NCI-H2227 treated with DMSO at 0.1 percent for 48 hours (cell line): ENCODE measurements at places on chromosomes 3 and 15.

- no peak for DNase-seq
Observed at GRCh38 chr15:78208887-78209645, 25.3 kb downstream of the ACSBG1 start.

GRCh38 chr3:98731720-98732285 lies 31.3 kb upstream of the ST3GAL6 start:
- DNase-seq: no peak

GRCh38 chr15:22887157-22887951 lies 48.9 kb downstream of the NIPA2 start:
- no peak for DNase-seq

DNA sequence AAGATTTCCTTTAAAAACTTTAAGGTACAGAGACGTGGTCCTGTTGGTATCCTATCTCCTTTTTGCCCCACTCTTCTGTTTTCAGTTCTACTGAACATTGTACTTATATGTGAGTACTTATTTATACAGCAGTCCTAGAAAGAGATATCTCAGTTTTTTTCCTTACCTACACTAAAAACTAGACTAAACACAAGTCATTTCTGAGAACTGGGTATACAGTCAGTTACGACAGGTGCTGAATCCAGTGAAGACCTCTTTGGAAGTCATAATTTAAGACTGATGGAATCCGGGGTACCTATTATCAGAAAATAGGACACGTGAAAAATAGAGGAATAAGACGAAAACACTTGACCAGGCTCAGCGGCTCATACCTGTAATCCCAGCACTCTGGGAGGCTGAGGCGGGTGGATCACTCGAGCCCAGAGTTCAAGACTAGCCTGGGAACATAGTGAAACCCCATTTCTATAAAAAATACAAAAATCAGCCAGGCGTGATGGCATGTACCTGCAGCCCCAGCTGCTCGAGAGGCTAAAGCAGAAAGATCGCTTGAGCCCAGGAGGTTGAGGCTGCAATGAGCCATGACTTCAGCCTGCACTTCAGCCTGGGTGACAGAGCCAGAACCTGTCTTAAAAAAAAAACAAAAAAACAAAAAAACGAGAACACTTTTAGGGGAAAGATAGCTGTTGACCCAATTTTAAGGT lies 76.3 kb downstream of the KLHL25 start:
- DNase-seq: no peak

- no peak for DNase-seq
Observed at GRCh38 chr3:78163379-78163778, 1123.5 kb downstream of the ROBO2 start.

DNA sequence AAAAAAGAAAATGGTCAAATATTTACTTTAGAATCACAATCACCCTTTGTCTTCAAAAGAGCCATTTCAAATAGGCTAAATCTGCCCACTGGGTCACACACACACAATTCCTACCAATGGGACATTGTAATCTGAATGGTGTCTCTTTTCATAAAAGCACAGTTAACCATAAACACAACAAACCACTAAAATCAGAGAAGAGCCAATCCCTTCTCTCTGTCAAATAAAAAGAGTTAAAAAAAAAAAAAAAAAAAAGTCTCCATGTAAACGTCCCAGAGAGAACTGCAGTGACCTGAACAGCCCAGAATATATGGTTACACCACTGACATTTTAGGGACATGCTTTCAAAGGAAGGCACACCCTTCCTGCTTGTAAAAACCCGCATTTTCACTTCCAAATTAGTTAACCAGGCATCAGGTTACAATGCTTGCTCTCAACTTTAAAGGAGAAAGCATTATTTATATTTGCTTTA lies 63.7 kb downstream of the PRICKLE2 start:
- DNase-seq: no peak

GRCh38 chr3:121981473-121981872 lies 40.6 kb downstream of the ILDR1 start:
- no peak for DNase-seq

- DNase-seq: no peak
Observed at GRCh38 chr15:31510057-31510456, 183.4 kb downstream of the KLF13 start.

DNA sequence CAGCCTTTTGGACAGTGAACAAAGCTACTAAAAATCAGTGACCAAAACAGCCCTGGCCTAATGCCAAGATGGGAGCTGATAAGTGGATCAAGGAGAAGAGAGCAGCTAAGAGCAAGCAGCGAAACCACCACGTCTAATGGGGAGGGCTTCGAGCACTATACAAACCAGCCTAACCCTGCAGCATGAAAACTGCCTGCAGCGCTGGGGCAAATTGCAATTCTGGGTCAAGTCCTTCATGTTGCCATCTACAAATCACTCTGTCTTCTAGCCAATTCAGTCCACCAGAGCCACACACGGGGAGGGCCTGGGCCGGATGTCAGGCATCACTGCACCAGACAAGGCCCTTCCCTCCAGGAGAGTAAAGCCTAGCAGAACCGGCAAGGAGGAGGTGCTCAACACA lies 30.5 kb upstream of the SPATA12 start:
- DNase-seq: peak; percentile 71

DNA sequence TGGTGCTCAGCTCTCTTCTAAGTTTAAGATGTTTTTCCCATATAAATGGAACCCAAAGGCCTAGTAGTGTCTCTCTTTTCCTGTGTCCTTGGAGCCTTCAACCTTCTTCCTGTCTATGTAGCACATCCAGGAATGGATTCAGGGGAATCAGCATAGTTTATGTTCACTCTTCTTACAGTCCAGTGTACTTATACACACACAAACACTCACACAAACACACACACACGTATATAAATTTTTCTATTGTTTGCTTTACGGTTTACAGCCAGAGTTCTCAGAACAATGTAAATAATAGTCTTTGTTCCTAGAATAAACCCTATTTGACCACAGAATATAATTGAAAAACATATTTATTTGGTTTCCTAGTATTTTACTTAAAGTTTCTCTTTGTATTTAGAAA lies 36.9 kb downstream of the STAC start:
- DNase-seq: no peak

DNA sequence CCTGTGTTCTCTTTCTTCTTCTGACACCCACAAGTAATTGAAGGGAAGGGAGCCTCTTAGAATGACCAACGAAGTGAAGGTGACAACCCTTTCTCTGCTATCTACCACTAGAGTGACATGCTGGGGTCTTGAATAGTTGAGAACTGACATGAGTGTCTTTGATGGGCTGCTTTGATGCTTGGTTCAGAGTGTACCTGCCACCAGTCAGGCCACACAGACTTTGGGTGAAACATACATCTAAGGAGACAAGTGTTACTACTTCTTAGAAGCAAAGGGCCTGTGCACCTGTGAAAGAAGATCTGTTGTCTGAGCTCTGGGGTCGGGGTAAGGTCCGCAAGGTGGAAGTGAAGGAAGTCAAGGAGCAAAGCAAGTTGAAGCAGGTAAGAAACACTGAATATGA lies 1040.7 kb upstream of the CFAP20DC start:
- DNase-seq: no peak

- no peak for DNase-seq
Observed at GRCh38 chr3:45477041-45477725, 88.8 kb downstream of the LARS2 start.

- DNase-seq: no peak
Observed at GRCh38 chr3:109743981-109744380, 406.6 kb upstream of the DPPA4 start.

- no peak for DNase-seq
Observed at GRCh38 chr3:79846148-79846933, 78.5 kb upstream of the ROBO1 start.

DNA sequence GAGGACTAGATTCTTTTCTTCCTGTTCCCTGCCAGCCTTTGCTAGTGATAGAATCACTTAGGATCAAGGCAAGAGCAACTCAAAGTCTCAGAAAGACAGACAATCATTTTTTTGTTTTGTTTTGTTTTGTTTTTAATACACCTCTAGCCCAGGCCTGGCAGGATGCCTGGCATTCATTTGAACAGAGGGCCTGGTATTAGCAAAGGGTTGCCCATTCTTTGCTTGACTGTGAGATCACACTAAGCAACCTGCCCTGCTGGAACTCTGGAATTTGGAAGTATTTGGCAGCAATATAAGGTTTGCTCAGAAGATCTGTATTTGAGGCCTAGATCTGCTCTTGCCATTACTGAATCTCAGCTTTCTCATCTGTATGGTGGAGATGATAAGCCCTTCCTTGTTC lies 21.8 kb upstream of the ATP13A5 start:
- DNase-seq: no peak

DNA sequence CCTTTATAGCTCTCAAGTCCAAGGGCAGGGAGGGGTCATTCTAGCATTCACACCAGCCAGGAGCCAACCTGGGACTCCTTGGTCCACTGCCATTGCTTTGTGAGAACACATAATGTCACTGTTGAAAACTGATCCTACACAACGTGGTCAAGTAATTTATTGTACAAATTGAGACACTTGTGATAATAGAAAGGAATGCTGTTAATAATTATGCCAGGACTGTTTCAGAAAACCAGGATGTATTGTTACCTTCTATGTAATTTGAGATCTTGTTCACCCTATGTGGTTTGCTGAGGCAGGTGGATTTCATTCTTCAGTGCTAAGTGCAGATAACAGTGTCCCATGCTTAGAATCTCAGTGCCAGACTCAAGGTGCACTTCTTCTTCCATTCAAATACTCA lies 33.3 kb downstream of the TMCO5A start:
- no peak for DNase-seq

DNA sequence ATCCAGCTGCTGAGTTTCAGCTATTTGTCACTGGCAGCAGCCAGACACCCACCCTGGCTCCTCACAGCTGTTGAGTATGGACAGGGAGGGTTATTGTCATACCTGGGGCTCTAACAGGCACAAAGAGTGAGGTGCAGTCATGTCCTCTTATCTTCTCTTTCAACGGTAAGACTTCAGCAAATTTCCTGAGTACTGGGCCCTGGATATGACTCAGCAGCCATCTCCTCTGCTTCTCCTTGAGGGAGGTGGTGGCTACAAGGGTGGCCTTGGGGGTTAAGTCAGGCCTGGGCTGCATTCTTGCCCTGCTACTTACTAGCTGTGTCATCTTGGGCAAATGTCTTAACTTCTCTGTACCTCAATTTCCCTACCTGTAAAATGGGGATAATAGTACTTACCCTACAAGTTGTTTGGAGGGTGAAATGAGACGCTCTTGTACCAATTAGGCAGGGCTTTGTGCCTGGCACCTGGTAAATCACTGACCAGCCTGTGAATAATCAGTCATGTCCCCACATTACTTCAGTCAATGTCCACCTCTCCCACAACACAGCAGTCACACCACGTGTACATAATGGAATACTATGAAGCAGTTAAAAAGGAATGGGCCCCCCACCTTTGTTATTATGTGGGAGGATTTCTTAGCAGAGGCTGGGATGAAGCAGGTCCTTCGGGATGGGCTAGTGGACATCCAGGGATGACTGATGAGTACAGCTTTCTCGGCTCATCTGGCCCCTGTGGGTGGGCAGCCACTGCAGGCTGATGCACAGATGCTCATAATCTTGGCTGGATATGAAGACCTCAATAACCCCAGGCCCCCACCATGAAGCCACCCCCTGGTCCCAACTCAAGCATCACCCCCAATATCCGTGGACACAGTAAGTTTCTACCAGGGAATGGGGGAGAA lies 528.8 kb downstream of the SHQ1 start:
- DNase-seq: no peak

- DNase-seq: no peak
Observed at GRCh38 chr3:88152841-88153240, 3.1 kb downstream of the C3orf38 start.

- no peak for DNase-seq
Observed at GRCh38 chr3:32757618-32758374, 60.0 kb upstream of the TRIM71 start.

DNA sequence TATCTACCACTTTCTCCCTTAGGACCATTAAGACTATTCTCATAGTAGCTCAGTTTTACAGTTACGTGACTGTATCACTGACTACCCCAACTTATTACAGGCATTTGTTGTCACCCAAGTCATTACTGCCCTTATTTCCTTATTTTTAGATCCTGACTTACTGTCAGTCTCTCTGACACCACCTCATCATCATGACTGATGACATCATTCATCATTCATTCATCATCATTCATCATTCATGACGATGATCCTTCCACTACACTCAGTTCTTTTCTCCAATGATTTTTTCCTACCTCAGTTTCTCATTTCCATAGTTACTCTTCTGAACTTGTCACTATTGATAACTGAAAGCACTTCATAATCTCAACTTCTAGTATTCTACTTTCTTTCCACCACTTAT lies 83.8 kb downstream of the ADAM10 start:
- no peak for DNase-seq

GRCh38 chr15:79635897-79636561 lies 203.9 kb downstream of the MINAR1 start:
- no peak for DNase-seq

DNA sequence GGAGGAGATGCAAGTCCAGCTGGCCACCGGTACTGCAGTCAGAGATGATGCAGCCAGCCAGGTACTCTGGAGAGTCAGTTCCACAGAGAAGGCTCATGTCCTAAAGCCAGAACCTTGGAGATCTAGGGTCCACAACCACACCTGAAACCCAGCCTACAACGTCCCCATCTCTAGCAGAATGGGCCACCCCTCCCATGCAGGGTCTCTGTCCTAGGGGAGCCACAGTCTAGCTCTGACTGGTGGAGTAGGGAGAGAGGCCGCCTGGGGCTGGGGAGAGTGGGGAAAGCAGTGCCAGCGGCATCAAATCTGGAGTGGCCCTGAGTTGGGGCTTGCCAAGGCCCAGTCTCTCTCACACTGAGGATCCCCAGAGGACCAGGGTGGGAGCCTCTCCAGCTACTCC lies 43.5 kb downstream of the PTH1R start:
- no peak for DNase-seq

DNA sequence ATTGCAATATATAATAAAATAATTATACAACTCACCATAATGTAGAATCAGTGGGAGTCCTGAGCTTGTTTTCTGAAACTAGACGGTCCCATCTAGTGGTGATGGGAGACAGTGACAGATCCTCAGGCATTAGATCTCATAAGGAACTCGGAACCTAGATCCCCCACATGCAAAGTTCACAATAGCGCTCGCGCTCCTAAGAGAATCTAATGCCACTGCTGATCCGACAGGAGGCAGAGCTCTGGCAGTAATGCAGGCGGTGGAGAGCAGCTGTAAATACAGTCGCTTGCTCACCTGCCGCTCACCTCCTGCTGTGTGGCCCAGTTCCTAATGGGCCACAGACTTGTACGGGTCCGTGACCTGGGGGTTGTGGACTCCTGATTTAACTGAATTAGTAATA lies 87.8 kb downstream of the P3H2 start:
- no peak for DNase-seq

DNA sequence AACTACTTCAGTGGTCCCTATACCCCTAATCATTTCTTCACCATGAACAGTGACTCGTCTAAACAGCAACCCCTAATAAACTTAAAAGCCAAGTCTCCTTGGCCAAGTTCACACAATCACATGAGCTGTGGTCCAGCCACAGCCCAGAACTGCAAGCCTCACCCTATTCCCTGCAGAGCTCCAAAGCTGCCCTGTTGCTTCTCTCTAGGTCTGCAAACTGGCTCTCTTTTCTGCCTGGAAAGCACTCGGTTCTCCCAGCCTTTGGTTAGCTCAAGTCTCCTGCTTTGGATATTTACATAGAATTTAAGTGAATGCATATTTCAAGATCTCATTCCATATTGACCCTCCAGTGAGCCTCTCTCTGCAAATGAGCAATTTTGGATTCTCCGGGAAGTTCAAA lies 107.0 kb downstream of the TOP2B start:
- DNase-seq: no peak

GRCh38 chr15:101528108-101528916 lies 38.8 kb upstream of the PCSK6 start:
- no peak for DNase-seq
